ENCODE measurements at places on chromosomes 3 and 15.

DNA sequence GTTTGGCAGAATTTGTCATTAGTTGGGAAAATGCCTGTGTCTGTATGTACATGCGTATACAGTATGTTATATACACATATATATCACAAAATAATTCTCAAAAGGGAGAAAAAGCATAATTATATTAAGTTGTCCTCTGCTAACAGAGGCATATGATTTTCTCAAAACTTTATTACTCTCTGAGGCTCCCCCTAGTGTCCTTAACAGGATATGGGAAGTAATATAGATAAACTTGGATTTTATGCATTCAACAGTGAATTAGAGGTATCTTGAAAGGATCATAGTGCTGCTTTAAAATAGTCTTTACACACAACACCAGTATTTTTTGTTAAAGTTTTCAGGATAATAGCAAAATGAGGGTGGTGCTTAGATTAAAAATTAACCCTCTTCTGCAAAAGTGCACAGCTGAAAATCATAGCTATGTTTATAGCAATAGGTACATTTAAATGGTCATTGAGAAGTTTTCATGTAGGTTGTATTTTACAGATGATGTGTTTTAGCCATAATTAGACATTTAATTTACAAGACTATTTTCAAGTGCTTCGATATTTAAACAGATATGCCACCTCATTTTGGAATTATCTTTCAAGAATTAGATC is 454.0 kb upstream of the ROBO2 start:
- no peak for DNase-seq

DNA sequence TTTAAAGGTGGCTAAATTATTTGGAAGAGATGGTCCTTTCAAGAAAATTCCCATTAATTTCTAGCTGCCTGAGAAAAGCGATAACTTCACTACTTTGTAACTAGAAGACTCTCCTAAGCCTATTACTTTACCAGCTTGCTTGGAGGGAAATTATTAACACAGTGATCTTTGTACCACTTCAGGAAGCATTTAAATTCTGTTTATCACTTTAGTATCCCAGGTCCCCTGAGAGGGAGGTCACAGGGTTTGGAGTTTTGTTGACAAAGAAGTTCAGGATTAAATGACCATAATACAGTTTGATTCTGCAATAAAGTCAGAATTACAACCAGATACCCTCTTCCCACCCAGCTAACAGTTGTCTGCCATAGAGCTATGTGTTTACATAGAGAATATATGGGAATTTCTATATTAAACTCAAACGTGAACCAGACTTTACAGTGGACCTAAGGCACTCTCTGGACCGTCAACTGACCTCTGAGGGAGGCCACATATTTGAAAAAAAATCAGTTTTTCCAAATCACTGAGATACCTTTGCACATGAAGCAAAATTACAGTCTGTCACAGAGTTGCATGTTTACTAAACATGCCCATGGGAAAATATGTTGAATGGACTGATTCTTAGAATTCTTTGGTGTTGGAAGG is 3.0 kb downstream of the SLC27A2 start:
- no peak for DNase-seq

DNA sequence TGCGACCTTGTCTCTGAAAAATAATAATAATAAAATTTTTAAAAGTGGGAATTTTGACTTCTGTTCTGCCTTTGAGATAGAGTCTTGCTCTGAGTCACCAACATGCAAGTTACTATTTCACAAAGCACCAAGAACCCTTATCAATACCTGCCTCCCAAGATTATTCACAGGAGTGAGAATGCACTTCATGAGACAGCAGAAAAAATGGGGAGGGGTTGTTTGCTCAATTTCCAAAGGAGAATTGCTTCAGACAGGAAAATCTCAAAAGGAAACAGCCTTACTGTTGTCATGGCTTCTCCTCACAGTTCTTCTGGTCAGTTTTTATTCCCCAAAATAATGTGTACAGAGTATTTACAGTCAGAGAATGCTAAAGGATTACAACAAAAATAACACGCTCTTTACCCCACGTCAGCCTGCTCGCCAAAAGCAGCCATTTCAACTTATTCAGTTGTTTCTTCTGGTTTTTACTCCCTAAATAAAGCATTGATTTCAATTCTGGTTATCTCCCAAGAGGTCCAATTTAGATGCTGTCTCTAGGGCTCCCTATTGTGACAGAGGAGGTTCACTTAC is 89.0 kb downstream of the PPCDC start:
- no peak for DNase-seq

GRCh38 chr15:48996276-48996675 is 32.6 kb upstream of the SHC4 start:
- no peak for DNase-seq

- DNase-seq, result no peak
Observed at GRCh38 chr3:62556121-62556815, 182.9 kb upstream of the FEZF2 start.

- DNase-seq, result peak; percentile 29
Observed at GRCh38 chr3:56725175-56725574, 42.1 kb upstream of the TASOR start.

DNA sequence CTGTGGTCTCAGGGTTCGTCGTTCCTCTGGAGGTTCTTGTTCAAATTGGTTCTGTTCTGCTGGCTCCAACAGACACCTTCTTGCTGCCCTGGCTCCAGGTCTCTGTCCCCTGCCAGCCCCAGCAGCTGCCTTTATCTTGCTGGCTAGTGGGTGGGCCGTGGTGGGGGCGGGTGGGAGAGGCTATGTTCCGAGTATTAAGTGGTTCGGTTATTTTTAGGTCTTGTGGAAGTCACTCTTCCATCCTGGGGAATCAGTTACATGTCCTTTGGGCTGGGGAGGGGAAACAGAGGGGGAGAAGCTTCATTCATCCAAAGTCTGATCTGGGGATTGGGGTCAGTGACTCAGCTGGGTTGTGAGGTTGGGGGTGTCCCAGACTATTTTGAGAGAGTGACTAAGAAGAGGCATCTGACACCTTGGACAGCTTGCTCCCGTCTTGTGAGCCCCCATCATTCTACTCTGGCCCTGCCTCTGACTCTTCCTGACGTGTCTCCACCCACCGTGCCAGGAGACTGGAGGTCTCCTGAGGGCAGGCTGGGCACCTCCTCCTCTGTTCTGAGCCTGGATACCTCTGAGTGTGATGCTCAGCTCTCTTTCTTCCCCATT is at the start of gene XIRP1:
Gene XIRP1, minus strand, starts transcription at position 106 of the 603 bp plus-strand sequence. CDS start 3,150 bp downstream, outside the sequence.
- DNase-seq, result no peak

- no peak for DNase-seq
Observed at GRCh38 chr3:141057946-141058800, 7.0 kb downstream of the SPSB4 start.

DNA sequence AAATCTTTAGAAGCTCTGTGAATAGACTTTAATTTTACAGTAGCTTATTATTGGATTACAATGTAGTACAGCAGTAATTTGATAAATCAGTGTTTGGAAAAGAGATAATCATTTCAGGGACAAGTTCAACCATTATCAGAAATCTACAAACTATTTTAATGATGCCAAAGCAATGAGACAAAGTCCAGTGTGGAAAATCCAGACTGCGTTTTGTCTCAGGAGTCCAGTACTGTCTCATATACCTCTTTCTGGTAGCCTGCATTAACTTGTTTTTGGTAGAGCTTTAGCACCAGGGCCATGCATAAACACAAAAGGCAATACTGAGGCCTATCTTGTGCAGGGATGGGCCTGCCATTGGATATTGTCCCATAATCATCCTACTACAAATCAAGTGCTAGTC is 19.7 kb downstream of the ACKR4 start:
- no peak for DNase-seq

DNA sequence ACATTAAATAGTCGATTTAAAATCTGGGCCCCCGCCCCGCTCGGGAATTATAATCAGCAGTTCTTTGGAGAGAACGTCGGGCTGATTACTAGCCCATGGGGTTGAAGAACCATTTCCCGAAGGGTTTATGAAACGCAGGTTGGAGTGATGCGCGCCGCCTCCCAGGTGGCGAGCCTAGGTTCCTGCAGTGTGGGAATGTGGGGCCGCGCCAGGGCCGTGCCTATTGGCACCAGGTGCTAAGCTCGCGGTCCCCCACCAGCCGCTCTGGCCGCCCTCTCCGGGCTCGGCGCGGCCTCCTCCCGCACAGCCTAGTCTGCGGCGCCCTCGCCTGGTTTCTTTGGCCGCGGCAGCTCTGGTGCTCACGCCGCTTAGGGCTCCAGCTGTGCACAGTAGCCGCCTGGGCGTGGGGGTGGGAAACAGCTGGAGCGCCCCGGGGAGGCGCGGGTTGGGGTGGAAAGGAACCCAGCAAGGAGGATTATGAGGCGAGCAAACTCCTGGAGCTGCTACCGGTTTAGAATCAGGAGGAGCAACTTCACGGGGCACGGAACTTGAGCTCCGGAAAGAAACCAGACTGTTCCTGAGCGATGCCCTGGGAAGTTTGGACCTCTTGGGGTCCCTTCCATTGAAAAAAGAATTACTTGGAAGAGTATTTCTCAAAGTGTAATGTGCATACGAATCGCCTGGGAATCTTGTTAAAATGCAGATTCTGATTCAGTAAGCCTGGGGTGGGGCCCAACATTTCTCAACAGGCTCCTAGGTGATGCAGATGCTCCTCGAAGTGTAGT is 5.6 kb upstream of the MECOM start:
- no peak for DNase-seq

GRCh38 chr3:20999661-21000060 is 751.3 kb downstream of the ZNF385D start:
- DNase-seq, result no peak

DNA sequence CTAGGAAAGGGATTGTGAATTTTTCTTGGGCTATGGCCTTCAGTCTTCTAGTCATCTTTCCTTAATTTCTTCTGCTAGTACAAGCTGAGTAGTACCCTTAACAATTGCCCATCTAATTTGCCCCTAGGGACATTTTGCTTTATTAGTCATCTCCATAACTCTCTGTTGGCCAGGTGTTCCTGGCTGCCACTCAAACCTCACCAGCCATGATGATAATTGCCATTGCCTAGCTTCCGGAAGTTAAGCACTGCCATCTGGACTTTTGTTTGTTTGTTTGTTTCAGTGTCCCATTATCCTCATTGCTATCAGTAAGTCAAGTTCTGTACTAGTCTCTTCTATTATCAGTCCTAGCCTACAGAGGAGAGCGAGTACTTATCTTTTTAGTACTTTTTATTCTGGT is 36.6 kb upstream of the UBL7 start:
- no peak for DNase-seq

DNA sequence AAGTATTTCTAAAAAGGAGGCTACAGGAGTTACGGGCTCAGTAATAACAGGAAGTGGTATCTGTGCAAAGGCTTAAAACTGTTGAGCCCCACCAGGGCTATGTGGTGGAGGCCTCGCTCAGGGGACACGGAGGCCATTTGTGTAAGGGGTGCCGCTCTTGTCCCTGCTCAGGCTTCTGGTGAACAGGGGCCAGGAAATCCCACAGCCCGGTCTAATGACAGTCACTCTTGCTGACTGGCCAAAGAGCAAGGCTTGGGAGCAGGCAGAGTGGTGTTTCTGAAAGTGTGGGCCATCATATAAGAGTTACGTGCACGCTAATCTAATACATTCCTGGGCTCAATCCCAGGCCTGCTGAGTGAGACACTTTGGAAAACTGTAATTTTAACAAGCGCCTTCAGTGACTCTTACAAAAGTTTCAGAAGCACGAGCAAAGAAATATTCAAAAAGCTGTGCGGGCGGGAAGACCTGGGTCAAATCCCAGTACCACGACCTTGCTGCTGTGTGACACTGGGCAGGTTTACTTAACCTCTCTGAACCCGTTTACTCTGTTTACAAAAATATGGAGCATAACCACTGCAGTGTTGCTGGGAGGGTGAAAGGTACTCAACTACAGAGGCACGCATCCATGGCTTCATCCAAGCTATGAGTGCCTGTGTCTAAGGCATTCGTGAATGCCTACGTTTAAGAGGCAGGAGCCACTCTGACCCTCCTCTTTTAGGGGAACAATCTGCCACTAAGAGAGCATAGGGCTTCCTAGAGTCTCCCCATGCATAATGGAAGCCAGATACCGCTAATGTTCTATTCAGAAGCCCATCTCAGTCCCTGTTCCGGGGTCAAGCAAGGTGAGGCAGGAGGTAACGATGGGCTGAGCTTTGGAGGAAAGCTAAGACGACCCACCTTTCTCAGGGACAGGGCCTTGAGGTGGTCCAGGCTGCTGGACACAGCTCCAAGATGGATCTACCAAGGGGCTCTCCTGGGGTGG is 2.0 kb downstream of the ATP10A start:
- no peak for DNase-seq

- no peak for DNase-seq
Observed at GRCh38 chr3:177420651-177421480, 223.6 kb upstream of the TBL1XR1 start.

DNA sequence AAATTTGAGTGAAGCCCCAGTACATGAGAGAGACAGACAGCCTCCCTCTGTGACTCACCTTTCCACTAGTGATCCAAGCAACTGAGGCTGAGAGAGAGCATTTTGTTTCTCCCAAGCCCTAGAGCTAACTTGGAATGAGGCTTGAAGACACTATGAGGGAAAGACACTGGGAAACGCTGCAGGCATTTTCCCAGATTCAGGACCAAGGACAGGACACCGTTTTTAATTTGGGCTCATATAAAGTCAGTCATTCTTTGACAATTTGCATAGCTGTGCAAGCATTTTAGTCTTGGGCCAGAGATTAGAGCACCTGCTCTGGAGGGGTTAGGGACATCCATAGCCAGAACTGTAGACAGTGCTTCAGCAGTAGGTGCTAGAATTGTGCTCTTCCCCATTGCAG is 249.0 kb downstream of the AGBL1 start:
- no peak for DNase-seq

- no peak for DNase-seq
Observed at GRCh38 chr3:10277115-10277625, 15.6 kb downstream of the GHRL start.

- no peak for DNase-seq
Observed at GRCh38 chr3:28039829-28040228, 201.6 kb upstream of the CMC1 start.

- DNase-seq, result no peak
Observed at GRCh38 chr3:13896473-13897154, 16.7 kb upstream of the WNT7A start.

DNA sequence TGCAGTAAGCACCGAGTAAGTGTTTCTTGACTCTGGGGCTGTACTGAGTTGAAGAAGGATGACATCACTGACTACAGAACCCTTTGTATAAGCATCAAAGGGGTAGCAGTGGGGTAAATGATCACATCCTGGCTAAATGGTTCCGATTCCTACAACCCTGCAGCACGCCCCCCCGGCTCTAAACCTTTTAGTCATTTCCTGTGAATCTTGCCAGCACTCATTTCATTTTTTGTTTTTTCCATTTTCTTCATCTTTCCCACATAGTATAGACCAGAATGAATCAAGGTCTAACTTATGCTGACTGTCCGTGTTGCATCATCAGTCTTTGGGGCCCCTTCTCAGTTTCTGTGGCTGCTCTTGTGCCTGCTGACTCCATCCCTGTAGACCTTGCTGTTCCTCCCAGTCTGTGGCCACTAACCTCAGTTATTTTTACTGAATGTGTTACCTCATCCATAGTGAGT is 383.1 kb upstream of the TPRG1 start:
- no peak for DNase-seq

DNA sequence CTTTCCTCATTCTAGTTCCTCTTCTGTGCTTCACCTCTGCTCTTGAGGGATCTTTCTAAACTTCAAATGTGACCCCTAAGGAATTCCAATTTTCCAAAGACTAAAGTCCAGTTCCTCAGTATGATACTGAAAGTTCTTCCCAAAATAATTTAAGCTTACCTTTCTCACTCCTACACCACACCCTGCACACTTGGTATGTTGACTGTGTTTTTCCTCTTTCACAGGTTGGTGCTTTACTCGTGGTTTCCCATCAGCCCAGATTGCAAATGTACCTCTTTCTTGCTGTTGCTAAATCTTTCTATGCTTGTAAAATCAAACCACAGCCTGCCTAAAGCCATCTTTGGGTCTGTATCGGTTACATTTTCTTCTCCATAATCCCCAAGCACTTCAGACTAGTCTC is 30.5 kb upstream of the CLDN16 start:
- DNase-seq, result no peak
